Gastrocnemius medialis (tissue), 4 donors: ENCODE measurements at places on chromosomes 2 and 18. TPM values are rescaled to one million over a fixed set of nuclear protein-coding genes. Genes with fewer than 3 reads are reported as not detected.

DNA sequence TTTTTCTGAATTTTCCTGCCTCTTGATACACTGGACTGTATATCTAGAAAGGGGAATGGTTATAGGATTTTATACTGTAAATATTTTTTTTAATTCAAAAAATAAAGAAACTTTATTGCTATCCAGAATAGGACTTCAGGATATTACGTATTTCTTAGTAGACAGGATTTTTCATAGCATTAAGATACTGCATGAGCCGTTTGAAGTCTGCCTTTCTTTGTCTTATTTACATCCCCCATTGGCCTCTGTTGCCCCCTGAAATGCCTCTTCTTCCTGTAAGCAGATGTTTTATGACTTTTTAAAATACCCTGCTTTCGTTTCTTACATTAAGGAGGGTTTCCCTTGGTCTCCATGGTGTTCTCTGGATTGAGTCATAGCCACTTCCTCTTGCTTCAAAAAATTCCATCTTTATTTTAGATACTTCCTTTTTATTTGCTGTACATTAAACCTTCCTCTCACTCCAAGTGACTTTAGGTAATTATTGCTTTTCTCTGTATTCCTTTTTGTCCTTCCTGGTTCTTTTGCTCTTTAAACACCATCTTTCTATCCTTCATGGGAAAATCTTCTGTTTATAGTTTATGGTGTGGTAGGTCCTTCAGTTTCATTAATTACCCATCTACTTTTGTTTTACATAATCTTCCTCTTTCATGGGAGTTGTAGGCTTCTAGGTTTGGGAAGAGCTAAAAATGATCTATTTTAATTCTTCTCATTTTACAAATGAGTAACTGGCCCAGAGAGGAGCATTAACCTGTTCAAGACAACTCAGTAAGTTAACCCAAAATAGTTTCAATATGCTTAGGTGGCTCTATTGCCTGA is 72.6 kb downstream of the ZNF532 start:
- DNase-seq: no peak

Gene AMER3
- total RNA-seq: not detected

Gene B3GNT7
- total RNA-seq: 0.10 TPM

GRCh38 chr2:162678551-162678950 is 160.0 kb downstream of the KCNH7 start:
- no peak for DNase-seq

Gene NOL4
- not detected for total RNA-seq

DNA sequence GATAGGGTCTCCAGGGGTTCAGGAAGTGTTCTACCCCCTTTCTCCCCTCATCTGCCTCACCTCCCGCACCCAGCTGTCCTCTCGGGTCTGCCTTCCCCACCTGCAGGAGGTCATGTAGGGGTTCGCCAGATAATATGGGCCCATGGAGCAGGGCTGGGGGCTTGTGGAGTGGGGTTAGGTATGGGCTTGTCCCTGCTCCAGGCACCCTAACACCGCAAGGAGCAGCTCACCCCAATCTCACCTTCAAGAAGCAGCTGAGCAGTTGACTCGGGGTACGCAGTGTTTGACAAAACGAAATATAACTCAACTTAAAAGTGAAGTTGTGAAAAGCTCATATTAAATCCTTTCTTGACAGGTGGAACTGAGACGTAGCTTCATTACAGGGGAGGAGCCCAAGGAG is 99.6 kb downstream of the CTIF start:
- no peak for DNase-seq

DNA sequence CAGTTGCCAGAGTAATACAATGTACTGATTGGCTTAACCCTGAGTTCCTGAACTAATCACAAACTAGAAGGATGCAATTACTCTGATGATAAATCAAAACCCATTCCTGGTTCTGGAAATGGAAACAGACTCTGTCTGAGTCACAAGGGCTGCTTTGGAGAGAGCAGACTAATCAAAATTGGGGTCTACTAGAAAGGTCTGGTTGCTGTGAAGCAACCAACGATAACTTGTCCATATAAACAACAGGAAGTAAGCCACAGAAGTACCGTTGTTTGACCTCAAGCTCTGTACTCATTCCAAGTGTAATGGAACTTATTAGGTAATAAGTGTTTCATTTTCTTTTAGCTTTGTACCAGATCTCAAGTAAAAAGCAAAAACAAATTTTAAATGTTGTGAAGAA is 49.7 kb downstream of the RASGRP3 start:
- DNase-seq: no peak

DNA sequence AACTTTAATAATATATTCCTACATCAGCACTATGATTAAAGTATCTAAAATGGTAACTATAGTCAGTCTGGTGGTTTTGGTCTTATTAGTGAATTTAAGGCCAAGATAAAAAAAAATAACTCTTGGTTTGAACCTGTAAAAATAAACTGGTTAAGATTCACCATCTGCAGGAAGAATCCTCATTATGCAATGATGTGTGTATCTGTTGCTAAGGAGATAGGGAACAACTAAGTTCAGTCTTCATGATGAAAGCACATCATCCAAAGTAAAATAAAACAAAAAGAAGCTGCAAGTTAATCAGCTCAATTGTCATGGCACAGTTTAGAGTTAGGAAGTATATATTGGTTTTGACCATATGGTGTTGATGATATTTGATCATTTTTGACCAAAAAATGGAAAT is 466.0 kb downstream of the NYAP2 start:
- DNase-seq: no peak

GRCh38 chr2:101140237-101140636 is 10.9 kb downstream of the TBC1D8 start:
- DNase-seq: no peak

Gene SLC5A7
- not detected for total RNA-seq

DNA sequence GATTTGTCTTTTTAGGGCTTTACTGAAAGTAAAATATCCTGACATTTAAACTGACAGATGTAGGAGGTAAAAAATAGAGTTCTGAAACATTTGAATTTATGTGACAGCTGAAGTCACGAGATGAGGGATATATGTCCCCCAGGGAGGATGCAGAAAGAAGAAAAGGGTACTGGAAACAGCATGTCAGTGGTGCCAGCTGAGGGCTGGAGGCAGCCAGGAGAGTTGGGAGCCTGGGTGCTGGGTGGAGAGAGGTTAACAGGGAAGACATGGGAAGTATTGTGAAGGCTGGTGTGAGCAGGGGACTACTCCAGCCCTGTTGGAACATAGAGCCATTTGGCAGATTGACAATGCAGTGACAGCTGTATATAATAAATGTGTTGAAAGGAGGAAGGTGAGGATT is 11.8 kb upstream of the MOCOS start:
- no peak for DNase-seq

DNA sequence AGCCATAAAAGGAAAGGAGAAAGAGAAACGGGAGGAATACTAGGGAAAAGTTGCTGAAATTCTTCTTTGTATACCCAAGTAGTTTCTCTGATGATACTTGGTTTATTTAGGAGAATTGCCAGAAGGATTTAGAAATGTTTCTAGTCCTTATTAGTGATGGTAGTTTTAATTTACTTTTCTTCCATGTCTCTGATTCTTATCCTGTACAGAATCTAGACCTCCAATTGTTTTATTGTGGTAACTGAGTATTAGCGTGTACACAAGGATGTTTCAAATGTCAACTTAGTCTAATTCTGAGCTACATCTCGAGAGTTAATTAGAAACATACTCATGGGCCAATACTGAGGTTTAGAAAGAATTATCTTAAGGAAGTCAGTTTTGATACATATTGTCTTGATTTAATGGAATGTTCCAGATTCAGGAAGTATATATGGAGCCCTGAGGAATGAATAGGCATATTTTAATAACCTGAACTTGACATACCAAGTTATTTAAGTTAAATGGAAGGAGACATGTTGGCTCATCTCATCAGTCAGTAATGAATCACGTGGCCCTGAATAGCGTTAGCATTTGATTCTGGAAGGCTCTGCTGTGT is 219.6 kb downstream of the LTBP1 start:
- no peak for DNase-seq

Gene IKZF2
- 4.9 TPM for total RNA-seq

DNA sequence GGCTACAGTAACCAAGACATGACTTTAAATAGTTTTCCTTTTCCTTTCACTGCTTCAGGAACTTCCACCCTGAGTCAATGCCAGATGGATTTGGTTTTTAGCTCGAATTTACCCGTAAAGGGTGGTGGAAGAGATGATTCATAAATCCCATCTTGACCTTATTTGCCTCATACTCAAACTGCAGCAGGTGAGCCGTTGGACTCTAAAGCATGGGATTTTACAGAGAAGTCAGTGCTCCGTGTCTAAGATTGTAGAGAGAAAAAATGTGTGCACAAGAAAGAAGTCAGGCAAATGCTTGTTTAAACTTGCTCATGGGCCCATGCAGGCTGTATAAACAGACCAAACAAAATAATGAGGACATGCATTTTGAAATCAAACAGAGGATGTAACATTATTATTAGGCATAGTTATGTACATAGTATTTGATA is 369.7 kb upstream of the TRIB2 start:
- DNase-seq: no peak

DNA sequence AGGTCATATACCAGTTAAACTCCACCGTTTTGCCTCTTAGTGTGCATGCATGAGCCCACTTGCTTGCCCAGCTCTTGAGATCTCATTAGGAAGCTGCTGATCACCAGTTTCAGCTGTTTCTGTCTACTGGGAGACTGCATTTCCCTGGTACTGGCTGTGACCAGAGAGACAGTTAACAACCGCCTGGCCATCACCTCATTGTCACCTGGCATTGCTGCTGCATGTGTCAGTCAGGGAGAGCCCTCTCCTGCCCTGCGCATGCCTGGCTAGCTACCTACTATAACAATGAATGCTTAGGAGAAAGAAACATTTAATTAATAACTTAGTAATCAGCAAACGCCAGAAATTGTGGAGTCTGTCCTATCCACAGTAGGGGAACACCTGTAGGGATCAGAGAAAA is 265.8 kb upstream of the CYRIA start:
- no peak for DNase-seq

Gene VWA3B
- not detected for total RNA-seq

GRCh38 chr2:88738271-88738670 is 46.8 kb downstream of the RPIA start:
- DNase-seq: no peak

GRCh38 chr2:72920318-72921087 is 3.2 kb downstream of the EMX1 start:
- no peak for DNase-seq

Gene CDH20
- 19.6 TPM for total RNA-seq

- peak; percentile 31 for DNase-seq
Measured at GRCh38 chr2:218569038-218569431, 396 bp downstream of the CNOT9 start.

DNA sequence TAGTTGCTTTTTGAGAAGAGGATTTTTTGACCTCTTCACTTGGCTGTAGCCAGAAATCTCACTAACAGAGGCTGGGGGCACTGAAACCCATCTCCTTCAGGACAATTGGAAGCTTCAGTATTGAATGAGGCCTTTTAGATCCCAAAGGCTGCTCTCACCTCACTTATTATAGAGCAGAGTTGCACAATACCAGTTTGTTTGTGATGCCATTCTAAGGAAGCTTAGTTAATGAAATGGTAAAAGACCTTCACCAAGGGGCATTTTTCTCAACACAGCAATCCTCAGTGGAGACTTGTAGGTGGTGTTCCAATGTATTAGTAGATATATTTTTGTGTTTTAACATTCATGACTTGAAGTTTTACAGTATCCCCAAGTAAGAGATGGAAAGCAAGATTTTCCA is 71.0 kb upstream of the RFX8 start:
- no peak for DNase-seq

Gene SLC30A3
- not detected for total RNA-seq

DNA sequence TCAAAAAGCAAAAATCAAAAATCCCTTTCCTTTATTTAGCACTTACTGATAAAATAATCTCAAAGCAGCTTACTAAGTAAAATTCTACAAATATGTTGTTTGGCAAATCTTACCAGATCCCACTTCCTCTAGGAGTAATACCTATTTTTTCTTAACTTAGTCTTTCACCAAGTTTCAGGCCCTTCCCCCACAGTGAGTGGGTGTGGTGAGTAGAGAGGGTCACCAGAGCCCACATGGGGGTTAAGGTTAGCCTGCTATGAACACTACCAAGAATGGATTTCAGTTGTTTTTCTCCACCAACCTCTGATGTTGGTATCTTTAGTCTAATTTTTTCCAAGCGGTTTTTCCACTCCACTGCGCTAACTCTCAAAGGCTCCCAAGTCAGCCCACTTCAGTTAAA is 23.2 kb downstream of the PIAS2 start:
- DNase-seq: no peak

DNA sequence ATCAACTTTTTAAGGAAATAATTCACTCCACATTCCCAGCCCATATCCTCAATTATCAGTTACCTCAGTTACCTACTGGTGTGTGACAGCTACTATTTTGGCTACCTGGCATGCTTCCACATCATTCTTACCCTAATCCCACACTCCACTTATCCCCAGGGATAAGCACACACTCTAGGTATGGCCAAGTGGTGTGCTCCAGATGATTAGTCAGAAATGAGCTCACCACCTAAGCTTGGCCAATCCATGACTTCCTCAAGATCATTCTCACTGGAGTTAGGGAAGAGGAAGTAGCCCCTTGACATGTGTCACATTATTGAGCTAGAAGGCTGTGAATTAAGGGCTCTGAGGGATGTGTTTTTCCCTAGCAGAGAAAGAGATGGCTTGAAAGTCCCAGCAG is 20.9 kb upstream of the SMAD4 start:
- no peak for DNase-seq
